Activated CD4-positive, CD25-positive, alpha-beta regulatory T cell treated with anti-CD3 and anti-CD28 coated beads, Interleukin-2, amount 50 U/mL, for 24 hours (primary cell): ENCODE measurements at places on chromosomes 5 and 9.
A peak's percentile ranks its signal among the peaks of the same experiment; 100 is the strongest.

- ATAC-seq, result no peak
Measured at GRCh38 chr5:159319363-159319762, 10.9 kb downstream of the IL12B start.

DNA sequence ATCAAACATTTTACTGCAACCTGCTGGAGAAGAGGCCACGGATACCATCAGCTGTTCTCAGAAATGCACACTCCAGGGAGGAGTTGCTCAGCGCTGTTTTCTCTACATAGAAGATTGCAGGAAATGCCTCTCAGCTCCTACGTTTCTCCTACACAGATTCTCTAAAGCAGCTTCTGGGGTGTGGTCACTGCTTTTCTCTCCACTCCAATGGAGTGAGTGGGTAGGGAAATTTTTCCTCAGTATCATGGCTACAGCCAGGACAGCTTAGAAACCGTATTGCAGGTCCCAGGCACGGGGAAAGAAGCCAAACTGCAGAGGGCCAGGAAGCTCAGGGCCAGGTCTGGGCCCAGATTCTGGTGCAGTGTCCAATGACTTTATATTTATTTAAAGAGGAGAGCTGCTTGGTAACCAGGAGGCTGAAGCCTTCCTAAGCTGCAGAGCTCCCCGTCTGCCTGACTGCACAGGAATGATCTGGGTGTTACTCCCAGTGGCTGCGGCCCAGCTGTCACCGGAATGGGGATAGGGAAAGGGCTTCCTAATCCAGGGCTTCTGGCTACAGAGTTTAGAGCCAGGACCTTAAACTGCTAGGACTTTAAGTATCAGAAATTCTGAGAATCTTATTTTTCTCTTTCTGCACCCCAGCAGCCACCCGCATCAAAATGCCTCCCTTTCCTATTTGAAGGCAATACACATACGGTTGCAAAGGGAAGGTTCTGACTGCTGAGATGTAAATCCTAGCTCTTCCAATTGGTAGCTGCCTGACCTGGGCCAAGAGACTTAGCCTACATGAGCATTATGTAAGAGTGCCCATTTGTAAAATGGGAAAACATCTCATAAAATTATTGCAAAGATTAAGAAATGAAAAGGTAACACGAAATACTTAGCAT lies 1.4 kb upstream of the SPTAN1 start:
- no peak for ATAC-seq

- ATAC-seq, result no peak
Measured at GRCh38 chr9:135277219-135278201, 190.0 kb downstream of the OLFM1 start.

- ATAC-seq, result peak; percentile 85
Measured at GRCh38 chr5:65076251-65076869, 307.6 kb downstream of the CWC27 start.

DNA sequence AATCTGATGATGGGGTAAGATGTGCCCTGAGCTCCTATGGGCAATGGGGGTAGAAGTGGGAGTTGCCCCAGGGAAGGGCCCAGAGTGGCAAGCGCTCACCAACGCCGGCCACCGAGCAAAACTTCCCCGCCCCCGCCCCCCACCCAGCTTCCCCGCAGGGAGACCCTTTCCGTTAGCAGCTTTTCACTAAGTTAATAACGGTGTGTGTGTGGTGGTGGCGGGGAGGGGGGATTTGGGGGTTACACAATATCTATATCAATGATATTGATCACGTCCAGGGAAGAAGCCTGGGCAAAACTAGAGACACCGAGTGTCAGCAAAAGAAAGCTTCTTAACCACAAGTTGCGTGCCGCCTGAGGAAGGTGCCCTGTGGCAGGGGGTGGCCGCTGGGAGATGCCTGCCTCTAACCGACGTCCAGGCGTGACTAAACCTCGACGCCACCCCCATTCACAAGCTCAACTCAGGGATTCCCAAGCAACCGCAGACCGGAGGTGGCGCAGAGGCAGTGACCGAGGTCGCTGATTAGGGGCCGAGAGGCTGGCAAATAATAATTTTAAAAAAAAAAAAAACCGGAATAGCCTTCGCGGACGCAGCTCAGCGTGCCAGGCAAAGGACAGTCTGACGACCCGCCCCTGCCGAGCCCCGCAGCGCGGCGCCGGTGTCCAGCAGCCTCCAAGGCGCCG lies 222.6 kb downstream of the MEF2C start:
- ATAC-seq, result no peak

- no peak for ATAC-seq
Measured at GRCh38 chr5:112529525-112529924, 110.4 kb upstream of the EPB41L4A start.

GRCh38 chr5:36723912-36724311 lies 117.5 kb downstream of the SLC1A3 start:
- no peak for ATAC-seq

DNA sequence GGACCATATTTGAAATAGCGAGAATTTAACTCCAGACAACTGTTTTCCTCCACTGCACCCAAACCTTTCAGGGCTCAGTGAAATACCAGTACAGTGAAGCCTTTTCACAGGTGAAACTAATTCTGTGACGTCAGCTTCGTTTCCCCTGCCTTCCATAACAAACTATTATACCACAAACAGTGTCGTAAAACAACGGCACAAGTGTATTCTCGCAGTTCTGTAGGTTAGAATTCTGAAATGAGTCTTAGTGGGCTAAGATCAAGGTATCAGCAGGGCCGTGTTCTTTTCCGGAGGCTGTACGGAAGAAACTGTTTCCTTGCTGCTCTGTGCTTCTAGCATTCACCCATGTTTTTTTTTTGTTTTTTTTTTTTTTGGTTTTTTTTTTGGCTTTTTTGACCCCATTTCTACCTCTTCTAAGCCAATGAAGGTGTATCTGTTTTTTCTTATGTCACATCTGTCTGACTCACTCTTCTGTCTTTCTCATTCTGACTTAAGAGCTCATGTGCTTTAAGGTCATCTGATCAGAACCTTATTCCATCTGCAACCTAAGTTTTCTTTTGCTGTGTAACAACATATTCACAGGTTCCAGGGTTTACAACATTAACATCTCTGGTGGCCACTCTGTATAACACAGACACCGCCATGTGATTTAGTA lies 20.1 kb downstream of the ISOC1 start:
- ATAC-seq, result peak; percentile 91

DNA sequence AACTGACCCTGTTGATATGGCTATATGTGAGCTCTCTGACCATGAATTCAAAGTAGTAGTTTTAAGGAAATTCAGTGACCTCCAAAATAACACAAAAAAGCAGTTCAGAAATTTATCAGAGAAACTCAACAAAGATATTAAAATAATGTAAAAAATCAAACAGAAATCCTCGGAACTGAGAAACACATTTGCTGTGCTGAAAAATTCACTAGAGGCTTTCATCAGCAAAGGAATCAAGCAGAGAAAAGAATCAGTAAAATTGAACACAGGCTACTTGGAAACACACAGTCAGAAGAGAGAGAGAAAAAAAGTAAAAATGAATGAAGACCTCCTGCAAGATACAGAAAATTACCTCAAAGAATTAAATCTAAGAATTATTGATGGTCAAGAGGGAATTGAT lies 417.2 kb downstream of the TMEM232 start:
- no peak for ATAC-seq

DNA sequence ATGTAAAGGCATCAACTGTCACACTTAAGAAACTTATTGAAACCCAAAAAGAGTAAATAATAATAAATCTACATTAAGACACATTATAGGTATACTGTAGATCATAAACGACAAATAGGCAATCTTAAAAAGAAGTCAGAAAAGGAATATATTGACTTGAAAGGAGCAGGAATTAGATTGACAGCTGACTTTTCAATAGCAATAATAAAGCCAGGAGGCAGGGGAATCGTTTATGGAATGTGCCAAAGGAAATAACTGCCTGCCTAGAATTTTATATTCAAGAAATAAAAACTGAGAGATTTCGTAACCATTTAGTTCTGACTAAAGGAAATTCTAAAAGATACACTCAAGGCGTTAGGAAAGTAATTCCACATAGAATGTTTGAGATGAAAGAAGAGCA lies 21.7 kb upstream of the ACSL6 start:
- no peak for ATAC-seq

GRCh38 chr9:107868186-107868585 lies 378.6 kb upstream of the KLF4 start:
- no peak for ATAC-seq

DNA sequence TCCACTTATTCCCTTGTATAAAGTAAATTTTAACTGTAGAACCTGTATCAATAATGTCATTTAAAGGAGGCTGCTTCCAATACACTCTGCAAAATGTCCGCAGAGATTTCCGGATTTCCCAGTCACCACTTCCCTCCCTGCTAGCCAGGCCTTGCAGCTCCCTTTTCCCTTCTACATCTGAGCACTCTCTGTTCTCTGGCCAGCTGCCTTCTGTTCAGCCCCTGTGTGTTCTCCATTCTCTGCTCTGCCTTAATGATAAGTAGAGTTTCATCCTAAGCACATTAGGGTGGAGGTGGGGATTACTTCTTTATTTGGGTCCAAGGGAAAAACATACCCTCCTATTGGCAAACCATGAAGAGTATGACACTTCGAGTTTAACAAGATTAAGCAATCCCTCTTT lies 719.6 kb upstream of the WWC1 start:
- no peak for ATAC-seq

GRCh38 chr9:123421186-123421585 lies 65.2 kb downstream of the CRB2 start:
- no peak for ATAC-seq

GRCh38 chr9:84935528-84936117 lies 266.1 kb downstream of the NTRK2 start:
- ATAC-seq, result no peak

DNA sequence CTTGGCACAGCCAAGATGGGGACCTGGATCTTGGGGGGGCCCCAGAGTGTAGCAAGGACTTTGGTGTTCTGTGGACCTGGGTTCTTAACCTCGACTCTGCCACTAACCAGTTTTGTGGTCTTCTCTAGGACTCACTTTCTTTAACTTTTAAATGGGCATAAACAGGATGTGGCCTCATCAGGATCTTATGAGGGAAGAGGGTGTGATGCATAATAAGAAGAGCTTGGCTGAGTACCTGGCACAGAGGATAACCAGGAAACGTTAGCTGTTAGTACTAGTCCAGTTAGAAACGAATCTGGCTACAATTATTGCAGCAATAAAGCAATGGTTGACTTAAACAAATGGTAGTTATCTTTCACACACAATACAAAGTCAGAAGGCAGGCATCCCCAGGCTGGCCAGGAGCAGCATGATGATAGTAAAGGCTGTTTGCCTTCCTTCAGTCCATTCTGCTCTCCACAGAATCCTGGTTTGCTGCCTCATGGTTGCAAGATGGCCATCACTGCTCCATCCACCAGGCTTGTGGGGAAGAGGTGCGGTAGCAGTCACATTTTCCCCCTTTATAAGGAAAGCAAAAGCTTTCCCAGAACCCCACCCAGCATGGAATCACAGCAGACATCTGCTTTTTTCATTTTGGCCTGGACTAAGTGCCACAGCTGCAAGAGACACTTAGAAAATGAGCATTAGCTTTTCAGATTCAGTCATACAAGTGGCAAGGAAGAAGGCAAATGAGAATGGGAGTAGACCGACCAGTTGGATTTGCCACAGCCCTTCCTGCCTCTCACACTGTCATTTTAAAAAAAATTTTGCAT lies 225.0 kb downstream of the AOPEP start:
- ATAC-seq, result no peak

DNA sequence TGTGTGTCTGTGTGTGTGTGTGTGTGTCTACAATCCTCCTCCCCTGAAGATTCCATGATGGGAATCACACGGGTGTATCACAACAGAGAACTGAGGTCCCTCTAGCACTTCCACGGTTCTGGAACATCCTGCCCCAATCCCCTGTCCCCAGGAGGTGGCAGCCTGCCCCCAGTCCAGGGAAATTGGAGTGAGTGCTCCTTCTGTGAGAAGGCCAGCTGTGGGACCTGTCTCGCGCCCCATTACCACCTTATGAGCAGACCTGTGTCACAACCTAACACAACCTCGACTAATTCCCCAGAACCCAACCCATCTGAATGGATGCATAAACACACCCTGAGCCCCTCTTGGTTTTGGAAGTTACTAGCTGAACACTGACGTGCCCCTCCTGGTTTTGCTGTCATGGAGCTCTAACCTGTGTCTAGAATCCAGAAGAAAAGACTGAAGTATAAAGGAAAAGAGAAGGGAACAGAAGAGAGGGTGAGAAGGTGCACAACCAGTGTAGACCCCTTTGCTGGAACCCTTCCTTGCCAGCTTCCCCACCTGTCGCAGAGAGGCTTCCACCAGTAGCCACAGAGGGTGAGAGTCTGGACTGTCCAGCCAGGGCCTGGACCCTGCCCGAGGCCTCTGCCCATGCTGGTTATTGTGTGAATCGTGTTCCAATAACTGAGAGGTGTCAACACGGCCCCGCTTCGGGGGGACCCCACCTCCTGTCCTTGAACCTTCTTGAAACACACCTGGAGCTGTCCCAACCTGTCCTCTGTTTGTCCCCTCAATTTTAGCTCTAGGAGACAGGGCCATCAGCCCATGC lies 3.4 kb downstream of the BTNL9 start:
- ATAC-seq, result no peak

DNA sequence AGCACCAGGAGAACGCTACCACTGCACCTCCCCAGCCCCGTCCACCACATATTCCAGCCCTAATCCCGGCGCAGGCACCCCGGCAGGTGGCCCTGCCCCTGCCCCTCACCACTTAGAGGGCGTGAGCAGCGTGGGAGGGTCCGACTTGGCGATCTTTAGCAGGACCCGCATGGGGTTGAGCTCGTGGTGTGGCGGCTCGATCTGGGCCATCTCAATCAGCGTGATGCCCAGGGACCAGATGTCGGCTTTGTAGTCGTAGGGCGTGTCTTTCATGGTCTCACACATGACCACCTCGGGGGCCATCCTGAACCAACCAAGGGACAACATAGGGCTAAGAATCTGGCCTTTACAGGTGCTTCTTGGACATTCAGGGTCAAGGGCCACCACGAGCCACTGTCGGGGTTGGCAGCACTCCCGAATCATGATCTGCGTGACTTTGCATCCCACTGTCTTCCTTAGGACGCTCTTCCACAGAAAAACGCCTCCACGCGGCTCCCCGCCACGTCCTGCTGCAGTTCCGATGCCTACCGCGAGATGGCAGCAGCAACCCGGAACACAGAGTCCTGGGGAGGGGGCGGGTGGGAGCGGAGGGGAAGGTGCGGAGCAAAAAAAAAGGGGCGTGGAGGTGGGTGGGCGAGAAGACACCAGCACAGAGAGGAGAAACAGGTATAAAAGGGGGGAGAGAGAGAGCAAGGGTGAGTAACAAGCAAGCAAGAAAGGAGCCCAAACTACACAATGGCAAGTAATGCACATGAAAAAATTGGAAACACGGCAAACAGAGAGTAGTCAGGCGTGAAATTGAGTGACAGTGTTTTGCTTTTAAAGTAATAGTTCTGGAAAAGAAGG lies 81.3 kb downstream of the STK10 start:
- no peak for ATAC-seq
